Central memory CD4-positive, alpha-beta T cell (primary cell): ENCODE measurements at places on chromosomes 1 and 21.

DNA sequence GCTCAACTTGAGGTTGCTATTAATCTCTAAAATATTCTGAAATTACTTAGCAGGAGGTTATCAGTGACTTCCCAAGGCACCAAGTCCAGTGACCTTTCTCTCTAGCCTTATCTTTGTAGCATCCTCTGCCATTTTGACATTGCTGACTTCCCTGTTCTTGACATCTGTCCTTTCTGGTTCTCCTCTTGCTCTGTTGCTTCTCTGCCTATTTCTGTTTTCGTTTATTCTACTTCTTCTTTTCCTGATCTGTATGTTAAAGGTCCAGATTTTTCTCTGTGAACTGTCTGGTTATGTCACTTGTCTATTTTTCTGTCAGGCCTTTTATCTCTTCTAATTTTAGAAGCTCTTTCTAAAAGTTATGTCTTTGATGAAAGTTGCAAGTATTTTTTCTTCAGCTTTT is 178.8 kb downstream of the VPS13D start:
- no peak for DNase-seq

DNA sequence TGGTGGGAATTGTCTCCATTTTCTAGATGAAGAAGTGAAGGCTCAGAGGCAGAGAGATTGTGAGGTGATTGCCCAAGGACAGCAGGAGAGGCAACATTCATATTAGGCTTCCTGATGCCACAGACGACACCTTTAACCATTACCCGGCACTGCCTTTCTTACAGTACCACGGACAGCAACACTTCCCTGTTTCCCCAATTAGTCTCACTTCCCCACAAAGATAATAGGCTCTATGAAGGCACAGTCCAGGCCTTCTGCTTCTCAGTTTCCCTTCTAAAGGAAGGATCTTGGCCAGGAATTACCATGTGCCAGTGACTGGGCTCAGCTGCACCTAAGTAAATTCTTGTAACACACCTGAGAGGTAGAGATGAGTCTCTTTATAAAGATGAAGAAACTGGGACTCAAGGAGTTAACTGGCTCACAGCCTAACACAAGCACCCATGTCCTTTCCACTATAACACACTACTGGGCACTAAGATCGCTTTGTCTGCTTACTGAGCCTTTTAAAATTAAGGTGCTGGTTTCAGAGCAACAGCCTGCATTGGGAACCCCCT is 9.6 kb downstream of the IGSF9 start:
- no peak for DNase-seq

GRCh38 chr1:194644528-194644927 is 1458.1 kb upstream of the B3GALT2 start:
- DNase-seq: no peak

DNA sequence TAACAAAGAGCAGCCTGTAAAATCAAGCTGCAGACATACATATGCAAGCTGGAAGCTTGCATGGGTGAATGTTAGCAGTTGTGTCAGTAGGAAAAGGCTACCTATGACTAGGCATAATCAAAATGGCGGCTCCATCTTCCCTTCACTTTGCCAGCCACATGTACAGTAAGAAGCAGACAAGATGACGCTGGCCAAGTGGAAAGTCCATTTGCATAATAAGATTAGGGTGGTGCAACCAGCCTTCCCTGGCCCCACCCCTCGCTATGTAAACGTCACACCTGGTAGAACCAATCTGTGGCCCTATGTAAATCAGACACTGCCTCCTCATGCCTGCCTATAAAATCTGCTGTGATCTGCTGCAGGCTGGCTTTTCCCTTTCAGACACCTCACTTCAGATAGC is 171.9 kb upstream of the USP25 start:
- DNase-seq: no peak

DNA sequence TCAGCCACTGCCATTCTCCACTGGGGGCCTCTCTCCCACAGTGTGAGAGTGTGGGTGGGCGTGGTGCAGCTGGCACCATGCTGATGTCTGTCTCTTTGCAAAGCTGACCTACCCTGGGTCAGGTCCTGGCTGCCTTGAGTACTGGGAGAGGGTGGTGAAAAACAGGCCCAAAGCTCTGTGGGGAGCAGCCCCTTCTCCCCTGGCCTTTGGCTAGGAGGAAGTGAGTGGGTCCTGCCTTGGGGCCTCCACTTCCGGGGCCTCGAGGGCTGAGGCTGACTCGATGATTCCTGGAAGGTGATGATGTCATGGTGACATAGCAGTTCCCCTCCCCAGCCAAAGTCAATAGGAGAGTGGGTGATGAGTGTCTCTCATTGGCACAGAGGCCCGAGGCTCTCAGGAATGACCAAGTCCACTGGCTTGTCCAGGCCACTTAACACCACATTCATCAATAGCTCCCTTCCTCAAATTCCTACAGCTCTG is 53.0 kb downstream of the IER5 start:
- DNase-seq: no peak

GRCh38 chr1:8763888-8764287 is 53.6 kb downstream of the RERE start:
- no peak for DNase-seq

GRCh38 chr21:37043818-37044217 is 29.1 kb downstream of the PIGP start:
- no peak for DNase-seq
